ENCODE measurements at places on chromosomes 5 and 9.

DNA sequence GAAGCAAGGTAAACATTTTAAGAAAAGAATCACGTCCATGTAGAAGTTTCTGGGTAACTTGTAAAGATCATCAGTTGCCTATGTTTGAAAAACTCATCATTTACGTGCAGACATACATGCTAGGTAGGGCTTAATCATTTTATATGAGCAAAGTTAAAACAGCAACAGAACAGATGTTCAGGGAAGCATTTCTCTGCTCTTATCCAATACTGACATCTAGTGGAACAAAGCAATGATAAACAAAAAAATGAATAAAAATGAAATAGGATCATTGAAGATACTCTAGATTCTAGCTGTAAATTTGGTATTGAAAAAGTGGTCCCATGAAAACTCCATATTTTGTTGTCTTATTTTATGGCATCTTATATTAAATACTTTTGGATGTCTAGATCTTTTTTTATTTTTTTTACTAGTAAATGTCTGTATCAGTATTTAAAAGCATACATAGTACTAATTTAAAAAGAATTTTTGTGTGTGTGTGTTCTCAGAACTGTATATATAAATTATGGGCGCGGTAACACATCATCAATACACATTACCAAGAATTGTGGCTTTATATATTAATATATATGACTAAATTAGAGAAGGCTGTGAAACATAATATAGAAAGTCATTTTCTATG is 1050.2 kb downstream of the CDH12 start:
- no peak for DNase-seq

GRCh38 chr5:175569701-175570100 is 88.2 kb upstream of the HRH2 start:
- no peak for DNase-seq

GRCh38 chr9:95048225-95049087 is 269.1 kb downstream of the FANCC start:
- peak; percentile 66 for DNase-seq

- DNase-seq = no peak
Measured at GRCh38 chr5:169088028-169088725, 212.8 kb downstream of the SLIT3 start.

- DNase-seq = no peak
Measured at GRCh38 chr5:143860211-143860610, 48.2 kb downstream of the HMHB1 start.

DNA sequence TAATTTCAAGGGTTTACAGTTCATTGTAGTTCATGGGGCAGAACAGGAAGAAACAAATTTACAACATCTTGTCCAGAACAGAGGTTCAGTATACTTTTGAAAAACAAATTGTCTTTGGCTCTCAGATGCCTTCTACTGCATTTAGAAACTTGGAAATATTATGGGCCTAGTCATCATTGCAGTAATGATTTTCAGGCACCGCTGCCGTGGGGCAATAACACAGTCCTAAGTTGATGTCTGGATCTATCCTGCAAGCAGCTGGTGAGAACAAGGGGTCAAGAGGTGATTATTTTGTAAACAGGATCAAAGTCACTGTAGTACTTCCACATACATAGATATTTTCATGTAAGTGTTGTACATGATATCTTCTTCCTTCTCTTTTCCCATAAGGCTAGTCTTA is 82.5 kb upstream of the CAST start:
- no peak for DNase-seq

DNA sequence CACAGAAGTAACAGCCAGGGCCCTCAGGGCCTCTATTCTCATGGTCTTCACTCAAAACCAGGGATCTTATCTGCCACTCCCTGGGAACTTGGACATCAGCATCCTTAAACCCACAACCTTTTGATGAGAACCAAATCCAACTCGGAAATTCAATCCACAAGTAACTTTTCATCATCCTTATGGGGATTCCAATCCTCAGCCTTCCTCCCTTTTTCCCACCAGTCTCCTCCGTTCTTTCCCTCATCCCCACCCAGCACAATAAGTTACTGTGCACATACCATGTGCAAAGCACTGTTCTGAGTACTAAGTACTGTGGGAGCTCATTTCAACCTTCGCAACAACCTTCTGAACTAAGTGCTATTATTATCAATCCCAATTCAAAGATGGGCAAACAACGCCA is 17.0 kb downstream of the GOLPH3 start:
- no peak for DNase-seq

DNA sequence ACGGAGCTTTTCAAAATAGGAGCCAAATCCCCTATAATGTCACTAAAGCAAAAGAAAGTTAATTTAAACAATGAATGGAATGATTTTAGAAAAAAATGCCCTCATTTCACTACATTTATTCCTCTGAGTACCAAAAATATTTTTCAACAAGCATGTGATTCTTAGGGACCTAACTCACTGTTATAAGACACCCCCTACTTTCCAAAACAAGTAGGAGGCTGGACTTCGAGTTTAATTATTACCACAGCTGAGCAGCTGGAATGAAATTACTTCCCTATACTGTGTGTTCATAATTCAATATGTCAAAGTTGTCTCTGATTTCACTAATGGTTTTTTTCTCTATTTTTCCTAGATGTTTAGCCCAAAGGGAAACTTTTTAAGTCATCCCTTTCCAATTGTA is 61.6 kb downstream of the SAXO1 start:
- DNase-seq = no peak

GRCh38 chr5:149157330-149157729 is 16.0 kb downstream of the ABLIM3 start:
- no peak for DNase-seq

- no peak for DNase-seq
Measured at GRCh38 chr5:69209602-69210001, 20.2 kb downstream of the CENPH start.

Measured in stimulated activated CD4-positive, alpha-beta T cell treated with anti-CD3 and anti-CD28 coated beads, Interleukin-2, amount 100 ng/mL, for 24 hours (primary cell).